RWPE2 (cell line): ENCODE measurements at places on chromosomes 13 and 19.

DNA sequence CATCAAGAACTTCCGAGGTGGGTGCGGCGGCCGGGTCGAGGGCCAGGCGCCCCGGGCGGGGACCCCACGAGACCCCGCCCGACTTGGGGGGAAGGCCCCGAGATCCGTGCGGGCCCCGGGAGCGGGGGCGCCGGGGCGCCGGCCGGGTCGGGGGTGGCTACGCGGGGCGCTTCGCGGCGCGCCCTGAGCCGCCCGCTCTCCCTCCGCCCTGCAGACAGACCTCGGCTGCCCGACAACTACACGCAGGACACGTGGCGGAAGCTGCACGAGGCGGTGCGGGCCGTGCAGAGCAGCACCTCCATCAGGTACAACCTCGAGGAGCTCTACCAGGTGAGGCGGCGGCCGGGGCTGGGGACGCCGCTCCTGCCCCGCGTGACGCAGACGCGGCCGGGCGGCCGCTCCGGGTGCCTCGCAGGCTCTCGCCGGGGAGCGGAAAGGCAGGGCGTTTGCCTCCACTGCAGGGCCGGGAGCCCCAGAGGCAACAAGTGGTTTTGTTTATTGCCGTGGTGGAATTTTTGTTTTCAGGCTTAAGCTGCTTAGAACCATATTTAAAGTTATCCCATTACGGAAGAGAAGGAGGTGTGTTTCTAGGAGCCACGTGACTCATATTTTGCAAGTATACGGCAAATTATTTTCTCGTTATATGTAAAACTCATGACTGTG lies 477 bp downstream of the CUL4A start:
- peak; percentile 80 for DNase-seq

- no peak for DNase-seq
These were observed 315.2 kb downstream of the ATP8A2 start for GRCh38 chr13:25686831-25687470.

GRCh38 chr19:11090264-11090996 lies 1.2 kb downstream of the LDLR start:
- DNase-seq: peak; percentile 99

DNA sequence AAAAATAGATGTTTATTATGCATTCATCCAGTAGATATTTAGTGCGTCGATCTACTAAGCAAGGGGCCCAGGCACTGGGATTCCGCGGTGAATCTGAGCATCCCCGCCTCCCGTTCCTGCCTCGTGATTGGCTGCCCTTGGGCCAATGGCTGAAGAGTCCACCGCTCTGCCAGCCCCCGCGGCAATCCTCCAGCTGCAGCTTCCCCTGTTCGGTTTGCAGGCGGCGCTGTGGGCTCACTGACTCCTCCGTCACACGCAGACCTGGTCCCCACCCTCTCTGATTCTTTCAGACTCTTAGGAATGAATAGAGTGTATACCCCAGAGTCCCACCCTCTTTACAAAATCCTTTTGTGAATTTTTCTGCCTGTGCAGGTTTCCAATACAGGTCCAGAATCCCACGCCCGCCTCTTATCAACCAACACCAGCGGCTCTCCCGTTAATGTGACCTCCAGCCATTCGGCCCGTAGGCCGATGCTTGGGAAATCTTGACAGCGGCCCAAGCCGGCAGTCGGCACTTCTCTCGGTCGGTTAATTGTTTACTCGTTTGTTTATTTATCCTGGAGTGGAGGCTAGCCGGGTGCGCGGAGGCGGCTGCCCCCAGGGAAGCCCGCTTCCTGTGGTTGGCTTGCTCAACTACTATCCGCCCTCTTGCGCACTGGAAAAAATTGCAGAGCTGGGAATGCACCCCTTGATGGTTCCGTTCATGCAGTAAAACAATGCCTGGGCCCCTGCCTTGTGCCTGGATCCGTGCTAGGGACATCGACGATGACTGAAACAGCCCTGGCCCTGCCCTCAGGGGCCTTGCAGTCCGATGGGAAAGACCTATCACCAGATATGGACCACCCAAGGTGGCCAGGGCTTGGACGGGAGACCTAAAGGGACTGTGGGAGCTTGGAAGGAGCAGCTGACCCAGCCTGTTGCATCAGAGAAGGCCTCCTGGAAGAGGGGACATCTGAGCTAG lies 4.5 kb upstream of the ARHGAP35 start:
- peak; percentile 96 for DNase-seq

DNA sequence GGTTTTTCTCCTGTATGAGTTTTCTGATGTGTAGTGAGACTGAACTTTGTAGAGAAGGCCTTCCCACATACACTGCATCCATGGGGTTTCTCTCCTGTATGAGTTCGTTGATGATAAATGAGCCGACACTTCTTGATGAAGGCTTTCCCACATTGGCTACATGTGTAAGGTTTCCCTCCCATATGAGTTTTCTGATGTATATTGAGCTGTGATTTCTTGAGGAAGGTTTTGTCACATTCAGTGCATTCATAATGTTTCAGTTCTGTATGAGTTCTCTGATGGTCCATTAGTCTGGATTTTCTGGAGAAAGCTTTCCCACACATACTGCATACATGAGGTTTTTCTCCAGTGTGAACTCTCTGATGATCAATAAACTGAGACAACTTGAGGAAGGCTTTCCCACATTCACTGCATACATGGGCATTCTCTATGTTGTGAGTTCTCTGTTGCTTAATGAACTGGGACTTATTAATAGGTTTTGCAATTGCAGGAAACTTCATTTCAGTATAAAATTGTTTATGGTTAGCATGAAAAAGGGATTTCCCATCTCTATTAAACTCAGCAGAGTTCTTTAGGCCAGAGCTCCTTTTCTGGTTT lies 7.5 kb upstream of the ZNF350 start:
- no peak for DNase-seq

DNA sequence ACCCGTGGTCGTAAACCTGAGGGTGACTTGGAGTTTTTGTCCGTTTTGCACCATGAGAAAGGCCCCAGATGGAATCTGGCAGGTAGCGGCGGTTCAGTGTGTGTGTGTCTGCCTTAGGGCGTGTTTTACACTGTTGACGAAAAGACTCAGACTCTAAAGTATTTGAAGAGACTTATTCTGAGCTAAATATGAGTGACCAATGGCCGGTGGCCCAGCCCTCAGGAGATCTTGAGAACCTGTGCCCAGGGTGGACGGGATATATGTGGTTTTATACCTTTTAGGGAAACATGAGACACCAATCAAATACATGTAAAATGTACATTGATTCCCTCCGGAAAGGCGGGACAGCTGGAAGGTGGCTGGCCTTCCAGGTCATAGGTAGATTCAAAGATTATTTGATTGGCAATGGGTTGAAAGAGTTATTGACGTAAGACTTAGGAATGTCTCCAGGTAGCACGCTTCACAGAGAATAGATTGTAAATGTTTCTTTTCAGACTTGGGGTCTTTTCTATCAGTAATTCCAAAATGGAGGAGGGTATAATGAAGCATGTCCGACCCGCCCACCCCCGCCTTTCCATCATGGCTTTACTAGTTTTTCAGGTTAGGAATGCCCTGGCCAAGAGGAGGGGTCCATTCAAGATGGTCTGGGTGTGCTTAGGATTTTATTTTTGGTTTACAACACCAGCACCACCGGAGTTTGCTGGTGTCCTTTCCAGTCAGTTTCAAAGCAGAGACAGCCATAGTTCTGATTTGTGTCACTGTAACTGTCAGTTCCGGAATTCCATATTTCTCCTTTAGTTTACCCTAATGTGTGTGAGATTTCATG lies 1.0 kb upstream of the ZNF529 start:
- DNase-seq: no peak

GRCh38 chr19:37941782-37942515 lies 34.9 kb downstream of the SIPA1L3 start:
- DNase-seq: no peak

DNA sequence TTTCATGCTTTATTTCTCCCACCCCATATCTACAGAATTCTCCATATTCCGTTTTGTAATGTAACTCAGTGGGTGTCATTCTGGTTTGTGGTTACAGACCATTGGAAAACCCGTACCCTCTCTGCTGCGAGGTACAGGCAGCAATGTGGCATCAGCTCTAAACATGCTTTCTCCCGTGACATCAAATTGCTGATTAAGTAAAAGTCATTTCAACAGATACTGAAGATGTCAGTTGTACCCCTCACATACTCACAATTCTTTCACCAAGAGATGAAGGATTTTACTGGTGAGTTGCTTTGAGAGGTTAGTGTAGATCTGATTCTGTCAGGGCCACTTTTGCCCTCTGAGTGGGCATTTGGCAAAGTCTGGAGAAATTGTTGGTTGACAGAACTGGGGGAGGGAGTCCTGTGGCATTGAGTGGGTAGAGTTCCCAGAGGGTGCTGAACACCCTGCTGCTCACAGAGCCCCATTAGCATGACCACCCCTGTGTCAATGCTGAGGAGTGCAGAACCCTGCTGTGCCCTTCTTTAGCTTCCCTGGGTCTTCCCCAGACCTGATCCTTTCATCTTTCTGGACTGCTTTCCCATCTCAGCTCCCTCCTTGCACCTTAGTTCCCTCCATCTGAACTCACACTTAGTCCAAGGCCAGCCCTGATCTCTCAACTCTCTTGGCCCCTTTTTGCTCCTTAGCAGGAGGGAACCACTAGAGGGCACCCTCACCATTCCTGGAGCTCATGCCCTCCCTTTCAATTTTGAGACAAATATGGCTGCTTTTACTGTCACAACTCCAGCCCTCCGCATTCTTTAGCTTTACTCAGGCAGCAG lies 39.9 kb upstream of the CEACAM8 start:
- DNase-seq: no peak

GRCh38 chr19:47735131-47735530 lies 10.2 kb upstream of the NOP53 start:
- no peak for DNase-seq

GRCh38 chr13:50248516-50249143 lies 233.4 kb downstream of the KCNRG start:
- no peak for DNase-seq

GRCh38 chr13:46747031-46747820 lies 49.7 kb downstream of the ESD start:
- DNase-seq: no peak

GRCh38 chr13:67133476-67133875 lies 96.7 kb downstream of the PCDH9 start:
- DNase-seq: no peak

DNA sequence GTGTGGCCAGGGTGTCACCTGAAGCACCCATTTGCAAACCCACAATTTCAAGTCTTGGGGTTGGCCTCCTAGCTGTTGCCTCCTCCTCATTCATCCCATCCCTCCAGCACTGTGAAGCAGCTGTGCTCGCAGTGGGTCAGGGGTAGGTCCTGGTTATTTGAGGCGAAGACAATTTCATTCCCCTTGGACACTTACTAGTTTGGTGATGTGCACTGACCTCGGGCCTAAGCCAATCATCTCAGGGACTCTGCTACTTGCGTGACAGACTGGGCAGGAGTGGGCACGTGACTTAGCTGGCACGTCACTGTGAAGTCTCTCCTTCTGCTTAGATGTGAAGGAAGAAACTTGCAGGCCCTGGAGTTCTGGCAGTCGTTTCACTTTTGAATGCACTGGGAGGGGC lies 3.5 kb upstream of the ATP11A start:
- DNase-seq: no peak

- DNase-seq: no peak
These were observed 2.9 kb upstream of the C19orf85 start for GRCh38 chr19:55467236-55468053.

DNA sequence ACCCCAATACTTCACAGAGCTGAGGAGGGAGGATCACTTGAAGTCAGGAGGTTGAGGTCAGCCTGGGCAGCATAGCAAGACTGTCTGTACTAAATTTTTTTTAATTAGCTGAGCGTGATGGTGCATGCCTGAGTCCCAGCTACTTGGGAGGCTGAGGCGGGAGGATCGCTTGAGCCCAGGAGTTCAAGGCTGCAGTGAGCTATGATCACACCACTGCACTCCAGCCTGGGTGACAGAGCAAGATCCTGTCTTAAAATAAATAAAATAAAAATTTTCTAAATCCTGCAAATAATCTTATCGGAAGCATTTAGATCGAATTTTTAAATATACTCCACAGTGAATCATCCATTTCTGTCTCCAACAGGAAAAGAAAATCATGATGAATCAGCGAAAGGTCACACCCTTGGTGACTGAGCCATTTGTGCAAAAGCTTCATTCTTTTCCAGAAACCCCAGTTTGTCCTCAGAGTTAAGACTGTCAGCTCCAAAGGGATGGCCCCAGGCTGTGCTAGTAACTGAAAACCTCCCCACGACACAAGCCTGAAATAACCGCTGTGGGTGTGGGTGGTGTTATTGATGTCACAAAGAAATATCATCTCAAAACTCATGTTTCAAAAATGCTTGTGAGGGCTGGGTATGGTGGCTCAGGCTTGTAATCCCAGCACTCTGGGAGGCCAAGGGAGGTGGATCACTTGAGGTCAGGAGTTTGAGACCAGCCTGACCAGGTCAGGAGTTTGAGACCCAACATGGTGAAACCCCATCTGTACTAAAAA lies 167.6 kb downstream of the PTPRS start:
- DNase-seq: peak; percentile 89

DNA sequence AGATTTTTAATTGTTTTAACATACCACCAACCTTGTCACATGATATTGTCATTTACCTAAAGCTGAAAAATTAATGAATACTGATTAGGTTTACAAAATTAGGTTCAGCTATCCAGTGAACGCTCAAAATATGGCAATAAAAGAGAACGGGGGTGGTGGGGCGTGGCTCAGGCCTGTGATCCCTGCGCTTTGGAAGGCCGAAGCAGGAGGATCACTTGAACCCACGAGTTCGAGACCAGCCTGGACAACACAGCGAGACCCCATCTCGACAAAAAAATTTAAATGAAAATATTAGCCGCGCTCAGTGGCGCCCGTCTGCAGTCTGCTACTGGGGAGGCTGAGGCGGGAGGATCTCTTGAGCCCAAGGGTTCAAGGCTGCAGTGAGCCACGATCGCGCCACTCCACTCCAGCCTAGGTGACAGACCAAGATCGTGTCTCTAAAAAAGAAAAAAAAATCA lies 516 bp upstream of the FAM32A start:
- no peak for DNase-seq

GRCh38 chr19:18322318-18322758 lies 538 bp downstream of the LSM4 start:
- DNase-seq: no peak

DNA sequence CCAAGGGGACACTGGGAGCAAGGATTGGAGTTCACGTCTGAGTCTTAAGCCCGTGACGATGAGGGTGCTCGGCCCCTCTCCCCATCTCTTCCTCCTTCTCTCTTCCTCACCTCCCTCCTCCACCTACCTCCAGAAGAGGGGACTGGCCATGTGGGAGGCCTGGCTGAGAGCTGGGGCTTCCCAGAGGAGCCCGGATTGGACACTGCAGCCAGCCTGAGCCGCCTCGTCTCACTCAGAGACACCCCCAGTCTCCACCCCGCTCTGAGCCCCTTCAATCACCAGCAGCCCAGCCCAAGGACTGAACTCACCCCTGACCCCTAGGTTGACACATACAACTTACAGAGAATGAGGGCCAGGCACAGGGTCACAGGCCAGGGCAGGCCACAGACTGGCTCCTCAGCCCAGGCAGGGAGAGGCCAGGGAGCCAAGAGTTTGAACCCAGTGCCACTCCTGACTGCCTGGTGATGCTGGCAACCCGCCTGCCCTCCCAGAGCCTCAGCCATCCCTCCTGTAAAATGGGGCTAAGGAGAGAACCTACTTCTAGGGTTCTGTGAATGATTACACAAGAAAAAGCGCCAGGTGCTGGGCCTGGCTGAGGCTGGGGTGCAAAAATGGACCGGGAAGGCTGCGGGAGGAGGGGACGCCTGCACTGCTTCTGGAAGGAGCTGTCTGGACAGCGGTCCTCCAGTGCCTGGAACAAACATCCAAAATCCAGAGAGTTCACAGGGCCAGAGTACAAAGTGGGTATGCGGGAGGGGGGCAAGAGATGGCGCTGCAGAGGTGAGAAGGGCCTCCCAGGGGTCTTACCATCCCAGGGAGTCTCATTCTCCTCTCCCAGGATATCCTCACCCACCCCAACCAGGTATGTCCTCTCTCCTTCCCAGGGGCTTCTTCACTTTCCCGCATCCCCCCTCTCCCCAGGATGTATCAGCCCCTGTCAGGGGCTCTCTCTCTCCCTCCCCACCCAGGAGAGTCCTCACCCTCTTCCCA lies 1.1 kb downstream of the CD79A start:
- no peak for DNase-seq
